ENCODE measurements at places on chromosomes 2 and 18.

GRCh38 chr2:239696559-239697207, 295.9 kb upstream of the HDAC4 start:
- DNase-seq, result no peak

DNA sequence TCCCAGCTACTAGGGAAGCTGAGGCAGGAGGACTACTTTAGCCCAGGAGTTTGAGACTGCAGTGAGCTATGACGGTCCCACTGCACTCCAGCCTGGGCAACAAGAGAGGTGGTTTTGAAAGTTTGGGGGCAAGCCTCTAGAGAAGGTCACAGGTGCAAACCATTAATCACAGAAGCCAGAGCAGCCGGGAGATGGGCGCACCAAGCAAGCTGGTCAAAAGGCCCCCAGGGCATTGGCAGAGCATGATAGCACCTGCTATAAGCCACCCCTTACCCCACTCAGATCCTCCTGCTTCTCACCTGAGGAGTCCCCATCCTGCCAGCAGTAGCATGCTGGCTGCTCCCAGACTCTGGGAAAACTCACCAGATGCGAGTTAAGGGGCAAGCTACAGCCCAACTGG, 116.1 kb upstream of the RAB12 start:
- DNase-seq, result no peak

GRCh38 chr18:69209761-69210160, 190.9 kb upstream of the DOK6 start:
- no peak for DNase-seq

DNA sequence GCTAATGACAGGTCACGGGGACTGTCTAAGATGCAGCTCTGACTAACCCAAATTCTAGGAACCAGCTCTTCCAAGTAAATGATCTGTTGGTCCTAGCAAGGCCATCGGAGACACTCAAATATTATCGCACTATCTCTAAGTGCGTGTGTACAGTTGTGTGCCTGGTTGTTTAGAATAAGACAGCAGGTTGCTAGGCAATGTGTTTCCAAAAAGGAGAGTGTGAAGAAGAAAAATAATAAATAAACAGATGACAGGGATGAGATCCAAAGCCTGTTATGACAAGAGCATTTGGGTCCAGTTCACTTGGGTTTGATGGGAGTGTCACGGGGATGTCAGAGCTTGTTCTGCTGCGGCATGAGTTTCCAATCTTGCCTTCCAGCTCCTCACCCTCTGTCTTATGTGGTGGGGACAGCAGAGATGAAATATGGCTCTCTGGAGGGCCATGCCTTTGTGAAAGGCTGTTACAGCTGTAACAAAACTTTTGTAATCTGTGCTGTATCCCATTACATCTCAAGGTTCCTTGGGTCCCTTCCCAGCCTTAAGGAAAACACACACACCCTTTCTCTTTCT, 127.5 kb upstream of the TNP1 start:
- no peak for DNase-seq

- no peak for DNase-seq
Observed at GRCh38 chr2:54716375-54716774, 7.1 kb upstream of the EML6 start.

DNA sequence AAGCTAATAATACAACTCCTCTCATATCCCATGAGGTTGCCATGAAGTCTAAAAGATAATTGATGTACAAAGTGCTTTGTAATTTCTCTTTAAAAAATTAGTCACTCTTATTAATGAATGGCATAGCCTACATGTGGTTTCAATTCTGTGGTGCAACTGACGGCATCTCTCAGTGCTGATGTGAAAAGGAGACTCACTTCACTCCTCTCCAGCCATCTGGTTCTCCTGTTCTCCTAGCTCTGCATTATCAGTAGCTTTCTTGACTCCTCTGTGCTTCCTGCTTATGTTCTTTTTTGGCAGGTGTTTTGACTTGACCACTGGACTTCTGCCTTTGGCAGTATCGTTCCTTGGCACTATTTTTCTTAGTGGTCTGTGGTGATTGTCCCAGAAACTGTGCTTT, 134.9 kb upstream of the ZFP36L2 start:
- no peak for DNase-seq

- no peak for DNase-seq
Observed at GRCh38 chr18:62651276-62652056, 63.9 kb upstream of the PHLPP1 start.

GRCh38 chr2:172072303-172072702, 13.0 kb upstream of the DLX1 start:
- DNase-seq, result no peak

GRCh38 chr2:118845005-118845521, 2.4 kb downstream of the EN1 start:
- DNase-seq, result peak; percentile 77

DNA sequence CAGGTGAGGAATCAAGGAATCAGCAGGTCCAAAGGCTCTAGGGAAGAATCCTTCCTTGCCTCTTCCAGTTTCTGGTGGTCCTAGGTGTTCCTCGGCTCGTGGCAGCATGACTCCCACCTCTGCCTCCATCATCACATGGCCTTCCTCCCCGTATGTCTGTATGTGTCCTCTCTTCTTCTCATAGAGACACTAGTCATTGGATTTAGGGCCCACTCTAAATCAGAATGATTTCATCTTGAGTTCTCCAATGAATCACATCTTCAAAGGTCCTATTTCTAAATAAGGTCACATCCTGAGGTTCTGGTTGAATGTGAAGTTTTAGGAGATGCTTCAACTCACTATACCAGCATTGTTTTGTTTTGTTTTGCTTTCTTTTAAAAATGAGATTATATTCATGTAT, 11.1 kb upstream of the AGFG1 start:
- DNase-seq, result no peak

DNA sequence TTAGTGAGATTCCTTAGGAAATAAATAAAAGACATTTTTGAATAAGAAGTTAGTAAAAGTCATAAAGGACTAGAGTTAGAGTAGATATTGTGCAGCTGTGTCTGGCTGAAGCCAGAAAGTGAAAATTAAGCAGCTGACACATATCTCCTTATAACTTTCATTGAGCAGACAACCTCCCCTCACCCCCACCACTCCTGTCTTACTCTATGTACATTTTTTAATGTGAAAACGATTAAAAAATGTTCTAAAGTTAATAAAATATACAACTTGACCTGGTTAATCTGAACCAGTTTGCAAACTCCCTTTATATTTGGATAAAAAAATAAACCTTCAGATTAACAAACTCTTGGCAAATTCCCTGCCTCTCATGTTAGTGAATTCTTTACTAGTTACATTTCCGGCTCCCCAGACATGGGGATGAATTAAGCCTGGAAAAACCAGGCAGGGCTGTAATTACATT, 462.8 kb downstream of the MEIS1 start:
- DNase-seq, result no peak

DNA sequence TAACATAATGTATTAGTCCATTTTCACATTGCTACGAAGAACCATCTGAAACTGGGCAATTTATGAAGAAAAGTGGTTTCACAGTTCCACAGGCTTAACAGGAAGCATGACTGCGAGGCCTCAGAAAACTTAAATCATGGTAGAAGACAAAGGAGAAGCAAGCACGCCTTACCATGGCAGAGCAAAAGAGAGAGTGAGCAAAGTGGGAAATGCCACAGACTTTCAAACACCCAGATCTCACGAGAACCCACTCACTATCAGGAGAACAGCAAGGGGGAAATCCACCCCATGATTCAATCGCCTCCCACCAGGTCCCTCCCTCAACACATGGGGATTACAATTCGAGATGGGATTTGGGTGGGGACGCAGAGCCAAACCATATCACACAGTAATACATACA, 22.5 kb downstream of the PIGN start:
- no peak for DNase-seq

GRCh38 chr2:174454566-174454965, 32.3 kb downstream of the GPR155 start:
- DNase-seq, result no peak

- DNase-seq, result no peak
Observed at GRCh38 chr2:144180131-144180530, 339.8 kb downstream of the ZEB2 start.

- no peak for DNase-seq
Observed at GRCh38 chr2:147076634-147077033, 768.2 kb upstream of the ACVR2A start.

DNA sequence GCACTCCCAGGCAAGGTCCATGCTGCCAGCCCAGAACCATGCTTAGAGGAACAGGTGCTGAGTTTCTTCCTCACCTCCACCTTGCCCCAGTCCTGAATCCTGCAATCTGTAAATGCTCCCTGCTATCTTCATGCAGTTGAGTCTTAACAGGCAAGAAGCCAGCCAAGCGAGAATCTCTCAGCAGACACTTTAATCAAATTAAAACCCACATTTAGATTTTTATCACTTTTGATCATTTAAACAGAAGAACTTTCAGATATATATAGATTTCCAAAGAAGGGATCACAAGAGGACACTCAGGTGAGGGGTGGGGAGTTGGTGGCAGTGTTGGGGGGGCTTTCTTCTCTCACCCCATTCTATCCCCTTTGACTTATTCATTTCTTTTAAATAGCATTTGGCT, 25.9 kb upstream of the LBH start:
- no peak for DNase-seq
